ENCODE measurements at places on chromosomes 7 and 10. TPM values are rescaled to one million over a fixed set of nuclear protein-coding genes. Genes with fewer than 3 reads are reported as not detected.

GRCh38 chr10:131181456-131181855 is 130.1 kb downstream of the TCERG1L start:
- no peak for DNase-seq

GRCh38 chr7:100477871-100478267 is 1.1 kb downstream of the TSC22D4 start:
- DNase-seq: no peak

GRCh38 chr10:35463105-35463867 is 127.0 kb downstream of the CCNY start:
- no peak for DNase-seq

- no peak for DNase-seq
Observed at GRCh38 chr7:8208816-8209215, 53.2 kb downstream of the ICA1 start.

GRCh38 chr7:136637813-136638212 is 230.6 kb upstream of the CHRM2 start:
- DNase-seq: no peak

GRCh38 chr10:98642281-98642680 is 195.5 kb upstream of the HPS1 start:
- no peak for DNase-seq

GRCh38 chr7:54996391-54996790 is 22.4 kb upstream of the EGFR start:
- no peak for DNase-seq

DNA sequence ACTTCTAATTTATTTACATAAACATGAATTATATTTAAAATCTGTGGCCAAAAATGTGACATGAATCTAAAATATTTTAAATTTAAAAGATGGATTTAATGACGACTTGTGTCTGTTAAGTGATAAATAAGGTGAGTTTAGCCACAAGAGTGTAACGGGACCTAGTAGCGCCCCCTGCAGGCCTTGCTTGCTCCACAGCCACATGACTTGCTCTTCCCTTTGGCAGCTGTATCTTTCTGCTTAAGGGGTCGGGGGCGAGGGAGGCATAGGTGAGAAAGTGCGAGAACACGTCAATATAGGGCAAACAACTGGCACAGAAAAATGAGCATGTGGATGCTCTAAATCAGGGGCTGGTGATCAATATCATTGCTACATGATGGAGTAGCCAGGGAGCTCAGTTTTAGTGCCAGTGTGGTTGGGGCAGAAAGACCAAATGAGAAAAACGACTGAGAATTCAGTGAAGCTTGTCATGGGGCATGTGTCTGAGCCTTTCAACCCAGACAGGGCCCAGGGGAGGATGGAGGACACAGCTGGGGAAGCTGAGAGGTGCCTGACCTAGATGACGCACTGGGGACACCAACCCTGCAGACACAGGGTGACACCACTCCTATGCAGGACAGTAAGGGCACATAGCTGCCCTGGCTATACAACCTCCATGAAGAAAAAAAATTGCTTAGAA is 49.8 kb downstream of the PAXIP1 start:
- no peak for DNase-seq

GRCh38 chr10:33638374-33638773 is 303.9 kb upstream of the NRP1 start:
- no peak for DNase-seq

DNA sequence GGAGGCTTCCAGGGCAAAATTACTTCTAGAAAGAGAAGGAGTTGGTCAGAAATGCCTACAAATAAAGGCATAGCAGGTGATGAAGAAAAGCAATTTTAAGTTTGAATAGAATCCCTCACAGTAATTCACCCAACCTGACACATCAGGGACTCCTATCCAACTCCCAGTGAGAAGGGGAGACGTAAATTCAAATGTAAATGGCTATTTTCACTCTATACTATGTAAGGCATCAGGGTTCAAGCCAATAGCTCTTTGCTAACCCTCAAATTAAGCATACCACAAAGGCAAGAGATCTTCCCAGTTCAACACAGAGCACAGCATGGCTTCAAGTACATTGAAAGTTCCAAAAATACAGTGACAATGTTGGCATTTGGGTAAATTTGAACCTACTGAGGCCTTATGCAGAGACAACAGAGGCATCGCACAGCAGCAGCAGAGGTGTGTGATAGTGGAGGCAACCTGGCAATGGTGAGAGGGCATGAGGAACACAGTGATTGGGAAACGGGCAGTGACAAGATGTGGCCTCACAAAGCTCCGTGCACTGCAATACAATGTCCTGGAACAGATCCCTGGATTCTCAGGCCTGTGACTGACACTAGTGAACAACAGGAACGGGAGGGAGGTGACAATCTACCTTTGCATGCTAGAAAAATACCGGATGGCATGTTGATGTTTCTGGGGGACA is 95.7 kb downstream of the VSTM2A start:
- DNase-seq: no peak

DNA sequence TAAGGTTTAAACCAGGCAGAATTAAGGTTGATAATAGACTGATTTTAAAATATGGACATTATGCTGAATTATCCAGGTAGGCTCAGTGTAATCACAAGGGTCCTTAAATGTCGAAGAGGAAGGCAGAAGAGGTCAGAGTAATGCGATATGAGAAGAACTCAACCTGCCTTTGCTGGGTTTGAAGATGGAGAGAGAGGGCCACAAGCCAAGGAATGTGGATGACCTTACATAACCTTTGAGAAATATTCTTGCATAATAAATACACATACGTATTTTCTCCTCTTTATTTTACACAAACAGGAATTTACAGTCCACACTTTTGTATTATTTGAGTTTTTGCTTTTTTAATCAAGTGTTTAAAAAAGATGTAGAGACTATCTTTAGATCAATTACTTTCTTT is 88.5 kb downstream of the ST7 start:
- no peak for DNase-seq

DNA sequence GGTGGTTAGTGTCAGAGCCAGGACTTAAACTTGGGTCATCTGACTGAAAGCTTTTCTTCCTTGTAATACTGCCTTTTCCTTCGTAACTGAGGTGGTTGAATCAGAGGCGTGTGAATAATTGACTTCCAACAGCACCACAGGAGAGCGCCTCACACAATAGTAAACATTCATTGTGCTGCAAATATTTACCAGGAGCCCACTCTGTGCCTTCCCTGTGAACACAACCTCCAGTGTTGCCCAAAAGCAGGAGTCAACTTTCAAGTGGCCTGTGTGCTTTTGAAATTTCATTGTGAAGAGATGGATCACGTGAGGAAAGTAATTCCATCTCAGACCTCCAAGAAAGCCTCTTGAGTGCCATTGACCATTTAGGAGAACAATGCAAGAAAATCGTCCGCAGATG is 60.2 kb downstream of the ADRA2A start:
- DNase-seq: no peak

DNA sequence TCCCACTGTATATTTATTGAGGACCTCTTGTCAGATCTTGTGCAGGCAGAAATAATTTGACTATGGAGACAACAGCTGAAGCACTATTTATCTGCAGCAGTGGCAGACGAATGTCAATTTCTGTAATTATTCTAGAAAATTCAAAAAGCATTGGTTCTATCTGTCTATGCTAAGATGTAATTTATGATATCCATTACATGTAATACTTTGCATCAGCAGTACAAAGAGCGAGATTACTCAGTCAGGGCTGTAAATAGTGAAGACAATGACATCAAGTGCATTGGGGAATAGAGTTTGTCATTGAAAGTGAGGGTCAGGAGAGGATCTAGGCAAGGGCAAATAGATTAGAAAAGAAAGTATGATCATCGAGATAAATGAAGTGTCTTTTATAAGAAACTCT is 508.2 kb downstream of the ZWINT start:
- DNase-seq: no peak

DNA sequence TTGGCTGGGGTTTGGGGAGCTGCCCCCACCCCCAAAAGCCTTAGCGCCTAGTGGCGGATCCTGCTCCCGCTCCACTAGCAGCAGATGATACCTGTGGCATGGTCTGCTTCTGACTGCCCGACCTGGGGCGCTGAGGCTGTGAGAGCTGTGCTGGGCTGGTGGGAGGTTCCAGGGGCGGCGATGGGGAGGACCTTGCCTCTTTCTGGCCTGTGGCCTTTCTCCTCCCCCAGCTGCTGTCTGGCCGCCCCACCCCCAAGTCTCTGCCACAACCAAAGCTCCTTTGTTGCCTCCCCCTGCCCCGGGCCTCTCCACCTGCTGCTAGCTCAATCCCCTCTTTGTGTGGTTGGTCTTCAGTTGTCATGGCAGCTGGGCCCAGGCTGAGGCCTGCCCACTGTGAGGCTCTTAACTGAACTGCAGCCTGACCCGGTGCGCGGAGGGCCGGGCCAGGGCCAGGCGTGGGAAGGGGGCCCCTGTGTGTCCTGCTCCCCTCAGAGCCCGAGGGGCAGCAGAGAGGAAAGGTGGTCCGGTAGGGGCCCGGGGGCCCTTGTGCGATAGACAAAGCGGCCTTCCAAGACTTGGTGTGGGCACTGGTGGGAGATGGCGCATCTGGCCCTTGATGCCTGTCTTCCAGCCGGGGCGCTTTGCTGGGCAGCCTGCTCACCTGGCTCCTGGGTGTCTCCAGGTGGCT is 4.7 kb downstream of the ZNF775 start:
- DNase-seq: no peak

The MRLN gene
- 175 TPM for polyA plus RNA-seq

DNA sequence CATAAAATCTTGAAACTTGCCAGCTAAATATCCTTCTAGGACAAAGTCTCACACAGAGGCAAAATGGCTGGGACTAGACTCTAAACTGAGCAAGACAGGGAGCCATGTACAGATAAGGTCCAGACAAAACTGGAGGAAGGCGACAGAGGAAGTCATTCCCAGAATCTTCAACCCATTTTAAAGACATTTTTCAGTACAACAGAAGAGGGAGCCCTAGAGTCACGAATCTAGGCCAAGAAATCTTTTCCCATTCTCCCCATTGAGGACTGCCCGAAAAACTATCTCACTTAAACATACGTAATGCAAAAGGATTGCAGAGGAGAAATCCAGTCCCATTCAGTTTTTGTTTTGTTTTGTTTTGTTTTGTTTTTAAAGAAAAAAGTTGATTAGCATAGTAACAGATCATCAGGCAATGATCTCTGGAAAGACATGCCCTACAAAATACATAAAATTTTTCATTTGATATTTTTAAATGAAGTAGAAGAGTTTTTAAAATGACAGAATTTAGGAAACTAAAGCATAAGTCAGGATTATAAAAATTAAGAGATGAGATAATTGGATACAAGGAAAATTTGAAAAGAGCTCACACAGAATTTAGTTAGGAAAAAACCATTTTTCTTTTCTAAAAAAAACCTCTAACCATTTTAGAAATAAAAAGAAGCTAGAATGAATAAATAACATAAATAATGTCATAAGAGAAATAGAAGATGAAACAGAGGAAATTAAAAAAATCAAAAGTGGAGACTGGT is 16.9 kb upstream of the PRF1 start:
- DNase-seq: no peak

The SCIN gene
- 0.34 TPM for polyA plus RNA-seq

GRCh38 chr7:150468241-150468640 is 17.8 kb downstream of the GIMAP8 start:
- DNase-seq: no peak

GRCh38 chr10:34567659-34568253 is 247.3 kb downstream of the PARD3 start:
- DNase-seq: no peak

GRCh38 chr7:74115326-74115725 is 31.7 kb downstream of the LIMK1 start:
- DNase-seq: no peak

DNA sequence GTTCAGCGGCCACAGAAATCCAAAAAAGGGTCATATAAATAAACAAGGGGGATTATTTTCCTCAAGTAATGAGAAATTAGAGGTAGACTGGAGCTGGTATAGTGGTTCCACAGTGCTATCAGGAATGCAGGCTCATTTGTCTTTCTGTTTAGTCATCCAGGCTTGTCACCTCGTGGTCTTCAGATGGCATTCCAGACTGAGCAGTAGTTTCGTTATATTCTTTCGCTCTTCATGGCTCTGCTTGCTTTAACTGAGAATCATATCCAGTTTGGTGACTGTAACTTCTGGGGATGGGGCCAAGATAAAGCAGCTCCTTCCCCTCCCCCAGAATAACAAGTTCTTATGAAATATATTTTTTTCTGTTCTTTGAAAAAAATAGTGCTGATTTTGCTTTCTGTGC is 9.5 kb downstream of the ANKIB1 start:
- DNase-seq: no peak

GRCh38 chr7:140036224-140036962 is 26.4 kb downstream of the PARP12 start:
- DNase-seq: no peak

GRCh38 chr10:106436123-106436715 is 728.3 kb downstream of the SORCS1 start:
- no peak for DNase-seq

DNA sequence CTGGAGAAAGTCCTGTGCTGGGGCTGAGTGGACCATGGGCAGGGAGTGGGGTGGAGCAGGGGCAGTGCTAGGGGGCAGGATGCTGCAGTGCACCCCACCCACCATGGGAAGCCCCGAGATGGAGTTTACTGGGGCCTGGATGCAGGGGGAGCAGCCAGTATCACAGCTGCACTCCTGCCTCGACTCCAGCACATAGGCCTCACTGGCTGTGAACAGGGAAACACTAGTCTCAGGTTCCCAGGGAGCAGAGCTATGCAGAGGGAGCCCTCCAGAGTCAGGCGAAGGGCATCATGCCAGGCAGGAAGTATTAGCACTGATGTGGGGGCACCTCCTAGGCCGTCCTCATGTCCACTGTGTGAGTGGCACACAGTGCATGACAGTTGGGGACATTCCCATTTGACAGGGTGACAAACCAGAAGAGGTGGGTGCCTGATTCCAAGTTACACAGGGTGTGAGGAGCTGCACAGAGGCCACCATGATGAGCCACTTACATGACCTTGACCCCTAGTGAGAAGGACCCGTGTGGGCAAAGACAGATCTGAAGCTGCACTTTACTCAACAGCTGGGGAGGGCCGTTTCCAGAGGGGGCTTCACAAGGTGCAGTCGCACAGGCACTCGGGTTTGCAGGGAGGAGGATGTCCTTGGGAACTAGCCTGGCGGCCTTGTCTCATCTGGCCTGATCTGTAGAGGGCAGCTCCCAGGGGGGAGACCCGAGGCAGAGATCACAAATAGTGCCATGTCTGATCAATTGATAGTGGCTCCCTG is 69.9 kb upstream of the LRRC4 start:
- DNase-seq: no peak

DNA sequence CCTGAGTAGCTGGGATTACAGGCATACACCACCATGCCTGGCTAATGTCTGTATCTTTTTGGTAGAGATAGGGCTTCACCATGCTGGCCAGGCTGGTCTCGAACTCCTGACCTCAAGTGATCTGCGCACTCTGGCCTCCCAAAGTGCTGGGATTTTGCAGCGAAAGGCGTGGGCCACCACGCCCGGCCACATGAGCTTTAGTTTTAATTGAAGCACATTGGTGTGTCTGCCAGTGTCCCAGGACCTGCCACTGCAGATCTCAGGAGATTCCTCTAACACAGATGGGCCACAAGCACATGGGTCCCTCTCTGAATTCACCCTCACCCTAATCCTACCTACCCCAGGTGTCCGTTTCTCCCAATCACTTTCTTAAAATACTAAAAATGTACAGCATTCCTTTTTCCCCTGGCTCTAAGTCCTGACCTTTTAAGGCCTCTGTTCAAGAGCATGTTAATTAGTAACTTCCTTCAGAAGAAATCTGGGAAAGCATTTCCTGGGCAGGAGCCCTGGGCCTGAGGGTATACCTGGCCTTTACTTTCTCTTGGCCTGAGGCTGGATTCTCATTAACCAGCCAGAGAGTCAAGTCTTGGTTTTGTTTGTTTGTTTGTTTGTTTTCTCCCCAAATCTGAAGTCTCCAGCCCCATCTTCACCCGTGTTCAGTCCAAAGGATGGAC is 82.6 kb downstream of the PRPF18 start:
- DNase-seq: no peak

The OR2A5 gene
- polyA plus RNA-seq: not detected

- DNase-seq: no peak
Observed at GRCh38 chr10:22849077-22849805, 78.6 kb upstream of the ARMC3 start.
